Activated CD8-positive, alpha-beta memory T cell treated with anti-CD3 and anti-CD28 coated beads for 36 hours (primary cell): ENCODE measurements at places on chromosomes 7 and 10. TPM values are rescaled to one million over a fixed set of nuclear protein-coding genes. Genes with fewer than 3 reads are reported as not detected.

The HOXA13 gene
- total RNA-seq, result not detected

The FAM25G gene
- not detected for total RNA-seq

The MACC1 gene
- total RNA-seq, result 0.70 TPM

The MYH16 gene
- not detected for total RNA-seq

The TSPAN15 gene
- total RNA-seq, result 1.4 TPM

The FLNC gene
- 0.02 TPM for total RNA-seq

The PRRT4 gene
- total RNA-seq, result 0.23 TPM

The BLOC1S2 gene
- 64.4 TPM for total RNA-seq

The FBXL13 gene
- 0.86 TPM for total RNA-seq

The IGFBP1 gene
- not detected for total RNA-seq

The GARIN1A gene
- total RNA-seq, result 0.30 TPM

The MRLN gene
- total RNA-seq, result not detected

The ATRNL1 gene
- 0.17 TPM for total RNA-seq

The CDK14 gene
- 0.40 TPM for total RNA-seq

The GSTO2 gene
- total RNA-seq, result 1.6 TPM

The SLC13A4 gene
- not detected for total RNA-seq

The RBM20 gene
- total RNA-seq, result 0.15 TPM

The COL26A1 gene
- total RNA-seq, result not detected

The FAM149B1 gene
- total RNA-seq, result 11.9 TPM

The TMEM139 gene
- 0.80 TPM for total RNA-seq

The ZNF438 gene
- 3.1 TPM for total RNA-seq

The TRIM56 gene
- total RNA-seq, result 28.8 TPM

The STEAP1B gene
- not detected for total RNA-seq

The MAD1L1 gene
- 40.8 TPM for total RNA-seq

The CARD11 gene
- total RNA-seq, result 82.5 TPM

The POLL gene
- total RNA-seq, result 34.5 TPM

The BAIAP2L1 gene
- total RNA-seq, result 0.82 TPM

The HOXA3 gene
- not detected for total RNA-seq

The ENTPD1 gene
- total RNA-seq, result 8.5 TPM

The CLCN1 gene
- total RNA-seq, result not detected

The ADAM22 gene
- 6.0 TPM for total RNA-seq

The GRB10 gene
- total RNA-seq, result 0.42 TPM
